ENCODE measurements at places on chromosomes 11 and 22. TPM values are rescaled to one million over a fixed set of nuclear protein-coding genes. Genes with fewer than 3 reads are reported as not detected.
A peak's percentile ranks its signal among the peaks of the same experiment; 100 is the strongest.

- DNase-seq, result peak; percentile 35
Measured at GRCh38 chr11:57460022-57460757, at the start of gene RTN4RL2. RTN4RL2 (plus strand) TSS chr11:57460528; CDS start chr11:57460866, 338 bp downstream.

GRCh38 chr22:27820896-27821866, 19.6 kb upstream of the MN1 start:
- no peak for DNase-seq

MYEOV gene
- total RNA-seq, result not detected

LRRC74B gene
- not detected for total RNA-seq

GRCh38 chr11:32895471-32895870, 2.9 kb downstream of the QSER1 start:
- DNase-seq, result no peak
